Activated T-helper 1 cell treated with anti-CD3 and anti-CD28 coated beads, Interleukin-12 subunit alpha, Interleukin-12 subunit beta, Interleukin-2, Interleukin-4 antibody, amounts not matched to agents 30 ng/mL and 10 ng/mL and 1 ng/mL, durations not matched to agents 14 hours and 24 hours and 36 hours (primary cell): ENCODE measurements at places on chromosomes 1 and 21. TPM values are rescaled to one million over a fixed set of nuclear protein-coding genes. Genes with fewer than 3 reads are reported as not detected.

The RAD54L gene
- 49.7 and 50.2 TPM in 2 replicates for total RNA-seq

DNA sequence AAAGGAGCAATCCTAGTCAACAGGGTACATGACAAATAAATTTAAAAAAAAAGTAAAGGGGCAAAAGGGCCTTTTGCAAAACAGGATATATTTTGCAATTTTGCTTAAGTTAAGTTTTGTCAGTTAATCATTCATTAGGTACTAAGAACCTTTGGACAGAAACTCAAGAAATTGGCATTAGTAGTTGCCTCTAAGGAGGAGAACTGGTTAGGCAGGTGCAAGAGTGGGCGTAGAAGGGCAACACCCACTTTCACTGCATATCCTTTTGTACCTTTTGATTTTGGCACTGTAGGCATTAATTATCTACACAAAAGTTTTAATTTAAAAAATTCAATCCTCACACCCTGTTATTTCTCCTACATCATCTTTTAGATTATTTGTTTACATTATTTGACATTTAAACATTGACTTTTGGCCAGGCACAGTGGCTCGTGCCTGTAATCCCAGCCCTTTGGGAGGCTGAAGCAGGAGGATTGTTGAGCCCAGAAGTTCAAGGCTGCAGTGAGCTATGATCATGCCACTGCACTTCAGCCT lies 4.3 kb downstream of the DDAH1 start:
- peaks cover 57% of the 10 kb centered on the region for H3K27me3 ChIP-seq
- H3K4me1 ChIP-seq = no peaks in the 10 kb centered on the region
- no peak overlapping the region for H3K4me3 ChIP-seq
- no peak overlapping the region for H3K27ac ChIP-seq
- no peak for DNase-seq

DNA sequence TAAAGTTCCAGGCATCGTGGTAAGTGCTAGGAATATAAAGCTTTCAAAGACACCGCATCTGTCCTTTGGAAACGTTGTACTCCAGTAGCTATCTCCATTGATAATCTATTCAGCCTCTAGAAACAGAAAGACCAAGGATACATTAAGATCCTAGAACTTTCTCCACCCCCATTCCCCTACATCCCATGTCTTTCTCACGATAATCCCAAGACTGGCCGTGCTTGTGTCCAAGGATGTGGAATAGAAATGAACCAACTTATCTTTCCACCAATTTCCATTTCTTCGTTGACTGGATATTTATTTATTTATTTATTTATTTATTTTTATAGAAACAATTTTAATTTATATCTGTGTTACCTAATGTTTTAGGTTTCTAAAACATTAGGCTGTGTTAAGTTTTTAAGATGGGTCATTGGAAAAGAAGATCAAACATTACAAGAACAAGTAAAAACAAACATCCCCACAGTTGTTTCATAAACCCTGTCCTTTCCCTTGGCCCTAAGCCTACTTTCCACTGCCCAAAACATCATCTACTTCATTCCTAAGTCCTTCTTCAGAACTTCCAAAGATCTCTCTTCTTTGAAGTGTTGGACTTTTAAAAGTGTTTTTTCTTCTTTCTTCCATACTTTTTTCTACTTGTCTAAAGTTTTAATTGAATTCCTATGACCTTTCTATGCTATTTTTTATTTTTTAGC lies 39.7 kb downstream of the LRRC8C start:
- no peaks in the 10 kb centered on the region for H3K27me3 ChIP-seq
- DNase-seq = no peak
- no peak overlapping the region for H3K4me3 ChIP-seq
- peaks cover 89% of the 10 kb centered on the region for H3K4me1 ChIP-seq
- H3K27ac ChIP-seq = peak overlapping the region; percentile 57
- peaks cover 45% of the 10 kb centered on the region for H3K36me3 ChIP-seq

DNA sequence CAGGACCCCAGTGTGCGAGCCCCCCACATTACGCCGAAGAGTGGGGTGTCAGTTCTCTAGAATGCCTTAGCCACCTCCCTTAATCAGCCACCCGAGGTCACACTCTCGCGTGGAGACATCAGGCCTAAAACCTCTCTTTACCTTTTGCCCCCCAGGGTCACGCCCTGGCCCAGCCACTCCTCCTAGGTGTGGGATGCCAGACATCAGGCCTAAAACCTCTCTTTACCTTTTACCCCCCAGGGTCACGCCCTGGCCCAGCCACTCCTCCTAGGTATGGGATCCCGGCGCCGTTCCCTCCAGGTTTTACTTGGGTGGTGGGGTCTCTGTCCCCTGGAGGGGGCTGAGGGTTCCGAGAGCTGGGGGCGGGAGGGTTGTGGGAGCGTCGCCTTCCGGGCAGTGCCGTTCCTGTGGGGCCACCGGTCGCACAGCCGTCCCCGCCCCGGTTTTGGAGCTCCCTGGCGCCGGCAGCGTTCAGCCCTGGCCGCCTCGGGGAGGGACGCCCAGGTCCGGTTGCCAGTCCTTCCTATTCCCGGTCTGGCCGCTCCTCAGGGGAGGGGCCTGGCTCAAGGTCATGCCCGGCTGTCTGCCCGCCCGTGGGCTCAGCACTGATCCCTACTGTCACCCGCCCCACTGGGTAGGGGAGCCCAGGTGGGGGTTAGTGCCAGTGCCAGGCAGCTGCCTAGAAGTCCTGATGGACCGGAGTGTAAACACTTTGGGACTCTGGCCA lies 882 bp downstream of the VPS13D start:
- H3K36me3 ChIP-seq = peaks cover 3% of the 10 kb centered on the region
- peak overlapping the region; percentile 89 for H3K4me3 ChIP-seq
- peaks cover 8% of the 10 kb centered on the region for H3K27me3 ChIP-seq
- DNase-seq = no peak
- peaks cover 14% of the 10 kb centered on the region for H3K4me1 ChIP-seq
- H3K27ac ChIP-seq = peak overlapping the region; percentile 52
